Upper lobe of right lung (tissue), 1 donor: ENCODE measurements at places on chromosomes 12 and 14. TPM values are rescaled to one million over a fixed set of nuclear protein-coding genes. Genes with fewer than 3 reads are reported as not detected.
A peak's percentile ranks its signal among the peaks of the same experiment; 100 is the strongest.

Gene TC2N
- total RNA-seq = 56.7 TPM

- no peaks in the 10 kb centered on the region for H3K36me3 ChIP-seq
- no peak for DNase-seq
- peaks cover 52% of the 10 kb centered on the region for H3K4me1 ChIP-seq
- H3K27ac ChIP-seq = peak overlapping the region; percentile 75
Measured at GRCh38 chr12:108629151-108629550, 4.5 kb downstream of the SELPLG start.

DNA sequence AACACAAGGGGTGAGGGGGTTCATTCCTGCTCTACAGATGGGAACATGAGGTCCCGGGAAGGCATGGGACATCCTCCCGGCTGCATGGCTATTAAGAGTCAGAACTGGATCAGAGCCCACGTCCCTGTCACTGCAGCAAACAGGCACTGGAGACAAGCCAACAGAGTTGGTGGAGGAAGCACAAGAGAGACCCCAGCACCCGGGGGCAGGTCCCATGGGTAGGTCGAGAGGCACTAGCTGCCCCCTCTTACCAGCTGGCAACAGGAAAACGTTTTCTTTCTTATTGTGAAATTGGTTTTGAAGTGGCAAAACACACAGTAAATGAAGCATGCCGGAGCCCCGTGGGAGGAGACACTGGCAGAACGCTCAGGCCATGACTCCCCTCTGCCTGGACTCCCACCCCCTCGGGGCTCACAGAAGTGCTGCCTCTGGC lies 43.6 kb downstream of the SYNE3 start:
- no peak overlapping the region for H3K27ac ChIP-seq
- no peak for DNase-seq
- peaks cover under 1% of the 10 kb centered on the region for H3K4me1 ChIP-seq
- no peak overlapping the region for H3K4me3 ChIP-seq
- peaks cover 29% of the 10 kb centered on the region for H3K36me3 ChIP-seq

DNA sequence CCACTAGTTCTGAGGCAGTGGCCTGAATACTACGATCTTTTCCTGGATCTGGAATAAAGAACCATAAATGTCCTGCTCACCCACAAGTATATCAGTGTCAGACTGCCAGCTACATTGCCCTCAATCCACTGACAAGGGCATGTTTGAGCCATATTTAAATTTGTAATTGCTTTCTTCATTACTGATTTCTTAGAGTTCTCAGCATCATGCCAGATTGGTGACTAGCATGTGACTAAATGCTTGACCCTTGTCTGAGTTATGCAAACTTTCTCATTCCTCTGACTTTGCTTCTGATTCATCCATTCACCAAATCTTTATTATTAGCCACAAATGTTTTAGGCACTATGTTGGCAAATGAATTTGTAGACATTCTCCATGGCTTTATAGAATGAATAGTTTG lies 143.6 kb upstream of the SLC16A7 start:
- no peak overlapping the region for H3K4me3 ChIP-seq
- no peaks in the 10 kb centered on the region for H3K36me3 ChIP-seq
- no peak overlapping the region for H3K27ac ChIP-seq
- no peaks in the 10 kb centered on the region for H3K4me1 ChIP-seq
- H3K27me3 ChIP-seq = no peaks in the 10 kb centered on the region

DNA sequence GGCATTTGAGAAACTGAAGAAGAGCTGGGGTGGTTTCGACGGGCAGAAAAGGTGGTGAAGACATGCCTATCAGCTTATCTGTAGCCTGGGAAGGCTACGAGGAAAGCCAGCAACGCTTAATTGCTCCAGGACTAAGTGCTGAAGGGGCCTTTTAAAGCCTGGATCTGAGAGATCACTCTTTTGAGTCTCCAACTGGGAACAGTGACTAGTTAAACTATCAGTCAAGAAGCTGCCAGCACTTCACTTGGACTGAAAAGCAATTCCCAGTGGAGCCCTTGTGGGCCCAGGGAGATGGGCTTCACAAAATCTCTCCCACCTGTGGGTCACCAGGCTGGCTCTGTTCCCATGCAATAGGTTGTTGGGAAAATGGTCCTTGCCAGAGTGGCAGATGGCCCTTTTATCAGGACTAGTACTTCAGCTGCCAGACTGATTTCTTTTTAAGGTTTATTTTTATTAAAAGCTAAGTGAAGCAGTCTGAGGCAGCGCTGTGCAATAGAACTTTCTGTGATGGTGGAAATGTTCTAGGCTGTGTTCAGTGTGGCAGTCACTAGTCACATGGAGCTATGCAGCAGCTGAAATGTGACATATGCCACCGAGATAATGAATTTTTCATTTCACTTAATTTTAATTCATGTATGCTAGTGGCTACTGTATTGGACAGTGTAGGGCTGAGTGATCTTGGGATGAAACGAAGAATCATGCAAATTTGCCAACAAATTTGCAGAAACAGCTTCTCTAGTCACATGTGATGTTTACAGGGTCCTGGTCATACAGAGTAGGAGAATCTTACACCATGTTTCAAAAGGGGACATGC lies 276.8 kb downstream of the PCNX1 start:
- no peak overlapping the region for H3K27ac ChIP-seq
- DNase-seq = no peak
- no peaks in the 10 kb centered on the region for H3K4me1 ChIP-seq
- no peaks in the 10 kb centered on the region for H3K27me3 ChIP-seq

DNA sequence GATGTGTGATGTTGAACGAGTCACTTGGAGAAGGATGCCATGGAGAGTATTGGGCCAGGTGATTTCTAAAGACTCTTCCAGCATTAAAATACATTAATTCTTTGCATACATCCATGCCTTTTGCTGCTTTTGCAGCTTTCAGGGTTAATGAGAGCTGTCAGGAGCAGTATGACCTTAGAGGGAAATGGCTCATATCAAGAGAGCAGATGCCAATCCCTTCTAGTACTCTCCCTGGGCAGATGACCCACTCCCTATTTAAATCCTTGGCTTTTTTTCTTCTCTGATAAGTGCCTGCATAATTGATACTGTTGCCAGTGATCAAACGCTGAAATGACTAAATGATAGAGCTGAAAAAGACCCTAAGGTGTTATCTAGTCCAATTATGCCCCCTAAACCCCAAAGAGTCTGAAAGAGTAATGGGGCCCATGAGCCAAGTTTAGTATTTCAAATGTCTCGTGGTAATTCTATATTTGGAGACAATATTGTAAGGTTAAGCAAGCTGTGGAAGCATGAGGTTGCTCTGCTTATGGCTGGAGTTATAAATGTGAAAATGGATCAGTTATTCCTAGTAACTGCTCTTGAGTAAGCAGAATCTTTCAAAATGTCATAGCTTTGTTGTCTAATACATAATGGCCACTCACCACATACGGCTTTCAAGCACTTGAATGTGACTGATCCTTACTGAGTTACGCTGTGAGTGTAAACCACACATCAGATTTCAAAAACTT lies 137.3 kb downstream of the ETV6 start:
- no peak for DNase-seq
- H3K27me3 ChIP-seq = no peaks in the 10 kb centered on the region
- no peak overlapping the region for H3K4me3 ChIP-seq

DNA sequence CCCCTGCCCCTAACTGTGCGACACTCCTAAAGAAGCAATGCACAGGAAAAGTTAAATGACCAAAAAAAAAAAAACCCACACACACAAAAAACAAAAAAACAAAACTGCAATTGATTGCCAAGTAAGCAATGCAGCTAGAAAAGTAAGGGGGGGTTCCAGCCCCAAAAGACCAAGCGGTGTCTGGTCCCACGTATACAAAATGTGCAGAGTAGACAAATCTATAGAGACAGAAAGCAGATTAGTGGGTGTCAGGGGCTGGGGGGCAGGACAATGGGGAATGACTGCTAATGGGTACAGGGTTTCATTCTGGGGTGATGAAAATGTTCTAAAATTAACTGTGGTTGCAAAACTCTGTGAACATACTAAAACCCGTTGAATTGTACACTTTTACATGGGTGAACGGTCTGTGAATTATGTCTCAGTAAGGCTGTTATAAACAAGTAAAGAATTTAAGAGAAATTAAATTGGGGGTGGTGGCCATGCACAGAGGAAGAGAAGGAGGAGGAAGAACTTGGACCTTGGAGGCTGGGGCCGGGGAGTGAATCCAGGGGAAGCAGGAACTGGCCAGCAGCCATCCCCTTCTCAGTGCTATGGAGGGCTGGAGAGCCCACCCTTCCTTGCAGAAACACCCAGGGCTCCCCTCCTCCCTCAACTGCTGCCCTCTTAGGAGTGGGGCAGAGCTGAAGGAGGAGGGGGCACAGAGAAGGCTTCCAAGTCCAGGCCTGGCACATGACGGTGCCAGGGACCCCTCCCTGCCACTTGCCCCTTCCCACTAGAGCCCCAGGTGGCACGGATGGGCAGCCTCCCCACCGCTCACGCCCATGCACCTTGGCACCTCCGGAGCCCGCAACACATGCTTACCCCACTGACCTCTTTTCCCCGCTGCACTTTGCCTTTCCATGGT lies 45.4 kb downstream of the KDM2B start:
- peak overlapping the region; percentile 93 for H3K27ac ChIP-seq
- no peaks in the 10 kb centered on the region for H3K27me3 ChIP-seq
- H3K4me3 ChIP-seq = peak overlapping the region; percentile 72
- peaks cover 62% of the 10 kb centered on the region for H3K4me1 ChIP-seq
- H3K36me3 ChIP-seq = no peaks in the 10 kb centered on the region
- DNase-seq = no peak

Gene LRP1-AS
- total RNA-seq = not detected

DNA sequence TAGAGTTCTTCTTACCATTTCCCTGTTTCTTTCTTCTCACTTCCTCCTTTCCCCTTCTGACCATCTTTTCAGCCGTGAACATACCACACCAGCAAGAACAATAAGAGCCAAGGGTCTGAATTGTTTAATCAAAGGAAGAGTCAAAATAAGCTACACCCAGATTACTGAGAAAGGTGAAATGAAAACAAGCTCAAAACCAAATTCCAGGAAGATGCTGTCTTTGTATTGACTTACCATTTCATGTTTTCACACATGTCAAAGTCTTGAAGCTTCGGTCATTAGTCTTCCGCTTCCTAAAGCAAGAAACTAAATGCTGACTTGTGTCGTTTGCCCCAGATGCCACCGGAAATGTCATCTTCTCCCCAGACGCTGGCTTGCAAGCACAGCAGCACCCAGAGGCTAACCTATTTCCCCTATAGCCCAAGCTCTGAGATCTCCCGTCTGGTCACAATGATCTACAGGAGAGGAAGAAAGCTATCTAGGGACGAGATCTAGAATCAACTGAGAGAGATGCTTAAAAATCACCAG lies 136.5 kb upstream of the AMIGO2 start:
- H3K27ac ChIP-seq = peak overlapping the region; percentile 73
- H3K4me3 ChIP-seq = peak overlapping the region; percentile 41
- H3K36me3 ChIP-seq = no peaks in the 10 kb centered on the region
- no peak for DNase-seq

DNA sequence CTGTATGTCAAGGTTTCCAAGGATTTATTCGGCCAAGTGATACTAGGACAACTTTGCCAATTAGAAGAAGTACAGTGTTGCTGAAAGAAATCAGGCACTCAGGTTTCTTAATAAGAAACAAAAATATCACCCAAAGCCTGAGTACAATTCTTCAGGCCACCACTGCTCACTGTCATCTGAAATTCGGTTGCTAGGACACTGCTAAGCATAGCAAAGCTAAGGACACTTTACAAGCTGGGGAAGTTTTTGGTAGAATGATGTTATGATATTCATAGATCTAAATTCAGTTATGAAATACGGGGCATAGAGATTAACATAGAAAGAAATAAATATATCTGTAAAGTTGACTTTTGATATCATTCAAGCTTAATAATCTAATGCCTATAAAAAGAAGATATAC lies 505.1 kb downstream of the NELL2 start:
- H3K4me1 ChIP-seq = no peaks in the 10 kb centered on the region
- DNase-seq = no peak
- H3K27ac ChIP-seq = no peak overlapping the region
- no peaks in the 10 kb centered on the region for H3K27me3 ChIP-seq

- peaks cover 23% of the 10 kb centered on the region for H3K4me1 ChIP-seq
- no peaks in the 10 kb centered on the region for H3K27me3 ChIP-seq
- no peaks in the 10 kb centered on the region for H3K36me3 ChIP-seq
Measured at GRCh38 chr12:3076730-3077571, at the start of gene TSPAN9. TSPAN9 (plus strand) TSS chr12:3077379; CDS start chr12:3201194, 123,815 bp downstream.

- DNase-seq = peak; percentile 72
- H3K36me3 ChIP-seq = no peaks in the 10 kb centered on the region
- peaks cover 15% of the 10 kb centered on the region for H3K27me3 ChIP-seq
- H3K27ac ChIP-seq = no peak overlapping the region
- H3K4me3 ChIP-seq = peak overlapping the region; percentile 50
Measured at GRCh38 chr14:96592591-96593386, 90.6 kb downstream of the PAPOLA start.

Gene CD69
- total RNA-seq = 14.5 TPM

DNA sequence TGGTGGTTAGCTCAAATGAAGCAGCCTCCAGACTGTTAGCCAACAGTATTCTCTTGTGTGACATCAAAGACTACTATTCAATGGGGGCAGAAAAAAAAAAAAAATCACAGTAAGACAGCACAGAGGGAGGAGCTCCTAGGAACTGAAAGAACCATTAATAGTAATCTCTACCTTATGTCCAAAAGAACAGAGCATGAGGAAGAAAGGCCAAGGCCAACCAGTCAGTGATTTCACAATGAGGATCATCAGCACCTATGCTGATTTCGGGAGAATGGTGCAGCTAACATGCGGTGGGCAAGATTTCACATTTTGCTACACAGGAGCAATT lies 66.3 kb upstream of the SOX5 start:
- H3K27me3 ChIP-seq = no peaks in the 10 kb centered on the region
- no peak overlapping the region for H3K27ac ChIP-seq
- DNase-seq = no peak
- H3K4me1 ChIP-seq = no peaks in the 10 kb centered on the region
- H3K36me3 ChIP-seq = no peaks in the 10 kb centered on the region

DNA sequence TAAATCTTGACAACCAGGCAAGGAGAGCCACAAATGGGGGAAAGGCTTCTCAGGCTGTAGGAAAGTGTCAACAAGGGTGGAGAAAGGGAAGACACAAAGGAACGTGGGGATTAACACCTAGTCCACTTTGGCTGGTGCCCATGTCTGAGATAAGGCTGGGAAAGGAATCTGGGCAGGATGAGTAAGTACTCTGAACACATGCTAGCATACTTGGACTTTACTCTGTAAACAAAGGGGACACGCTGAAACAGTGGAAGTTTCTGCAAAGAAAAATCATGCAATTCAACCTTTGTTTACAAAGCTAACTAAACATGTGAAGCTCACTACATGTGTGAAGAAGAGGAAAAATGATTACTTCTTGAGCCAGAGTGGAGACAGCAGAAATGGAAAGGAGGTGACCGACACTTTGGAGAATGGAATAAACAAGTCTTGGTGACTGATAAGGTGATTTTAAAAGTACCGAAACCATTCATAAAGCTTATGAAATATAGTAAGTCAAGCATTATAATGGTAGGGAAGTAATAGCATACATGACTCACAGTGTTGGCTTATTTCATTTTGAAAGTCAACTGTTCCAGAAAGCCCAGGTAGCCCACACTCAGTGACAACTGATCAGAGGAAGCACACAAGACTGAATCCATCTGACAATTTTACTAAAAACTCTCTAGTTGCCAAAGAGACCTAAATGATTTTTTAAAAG lies 13.2 kb downstream of the CPNE8 start:
- no peak overlapping the region for H3K4me3 ChIP-seq
- peaks cover 25% of the 10 kb centered on the region for H3K4me1 ChIP-seq
- H3K36me3 ChIP-seq = no peaks in the 10 kb centered on the region
